ENCODE measurements at places on chromosomes 16 and 17.

DNA sequence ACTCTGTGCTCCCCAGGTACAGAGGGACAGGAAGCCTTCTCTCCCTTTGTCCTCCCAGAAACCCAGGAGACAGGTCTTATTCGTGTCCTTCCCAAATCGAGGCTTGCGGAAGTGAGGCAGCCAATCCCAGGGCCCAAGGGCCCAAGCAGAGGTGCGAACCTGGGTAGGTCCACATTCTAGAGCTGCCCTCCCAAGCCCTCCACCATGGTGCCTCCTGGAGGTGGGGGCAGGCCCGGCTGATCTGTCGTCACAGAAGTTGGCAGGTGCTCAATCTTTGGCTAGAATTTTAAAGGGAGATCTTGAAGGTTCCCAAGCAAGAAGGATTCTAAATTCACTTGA, 21.5 kb downstream of the MRC2 start:
- no peak for DNase-seq

GRCh38 chr17:57677858-57678257, 67.2 kb downstream of the CCDC182 start:
- DNase-seq = no peak

DNA sequence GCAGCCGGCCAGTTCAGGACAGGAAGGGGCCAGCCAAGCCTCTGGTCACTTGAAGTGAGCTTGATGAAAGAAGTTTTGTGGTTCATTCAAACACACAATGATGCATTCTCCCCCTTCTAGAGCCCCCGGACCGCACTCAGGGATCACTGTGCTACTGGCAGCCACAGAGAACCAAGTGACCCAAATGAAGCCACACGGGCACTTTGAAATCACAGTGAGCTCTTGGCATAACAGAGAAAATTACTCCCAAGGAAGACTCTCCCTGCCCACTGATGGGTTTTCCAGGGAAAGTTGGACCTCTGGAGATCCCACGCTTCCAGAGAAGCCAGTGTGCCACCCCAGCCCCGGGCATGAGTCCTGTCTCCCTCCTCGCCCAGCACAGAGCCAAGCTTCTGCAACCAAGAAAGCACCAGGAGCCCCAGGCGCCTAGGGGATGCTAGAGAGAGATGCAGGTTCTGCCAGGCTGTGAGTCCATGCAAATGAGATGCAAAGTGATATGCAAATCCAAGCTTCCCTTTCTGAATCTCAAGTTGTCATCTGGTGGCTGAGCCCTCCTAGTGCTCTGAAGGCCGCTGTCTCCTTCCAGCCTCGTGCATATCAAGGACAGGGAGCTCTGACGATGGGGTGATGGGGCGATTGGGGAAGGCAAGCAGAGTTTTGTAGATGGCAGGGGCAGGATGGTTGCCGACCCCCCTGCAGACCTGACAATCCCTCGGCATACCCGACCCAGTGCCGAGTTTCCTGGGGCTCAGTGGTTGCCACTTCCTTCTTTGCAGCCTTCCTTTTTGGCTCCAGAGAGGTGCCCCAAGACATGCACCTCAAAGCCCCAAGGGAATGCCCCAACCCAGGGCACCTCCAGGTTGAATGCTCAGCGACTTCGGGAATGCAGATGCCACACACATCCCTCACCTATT, 59.7 kb upstream of the TNRC6C start:
- DNase-seq = no peak

- no peak for DNase-seq
Measured at GRCh38 chr17:74892013-74892841, 1.2 kb downstream of the FADS6 start.
